IPS-NIHi11 (cell line): ENCODE measurements at places on chromosomes 7 and 10.

DNA sequence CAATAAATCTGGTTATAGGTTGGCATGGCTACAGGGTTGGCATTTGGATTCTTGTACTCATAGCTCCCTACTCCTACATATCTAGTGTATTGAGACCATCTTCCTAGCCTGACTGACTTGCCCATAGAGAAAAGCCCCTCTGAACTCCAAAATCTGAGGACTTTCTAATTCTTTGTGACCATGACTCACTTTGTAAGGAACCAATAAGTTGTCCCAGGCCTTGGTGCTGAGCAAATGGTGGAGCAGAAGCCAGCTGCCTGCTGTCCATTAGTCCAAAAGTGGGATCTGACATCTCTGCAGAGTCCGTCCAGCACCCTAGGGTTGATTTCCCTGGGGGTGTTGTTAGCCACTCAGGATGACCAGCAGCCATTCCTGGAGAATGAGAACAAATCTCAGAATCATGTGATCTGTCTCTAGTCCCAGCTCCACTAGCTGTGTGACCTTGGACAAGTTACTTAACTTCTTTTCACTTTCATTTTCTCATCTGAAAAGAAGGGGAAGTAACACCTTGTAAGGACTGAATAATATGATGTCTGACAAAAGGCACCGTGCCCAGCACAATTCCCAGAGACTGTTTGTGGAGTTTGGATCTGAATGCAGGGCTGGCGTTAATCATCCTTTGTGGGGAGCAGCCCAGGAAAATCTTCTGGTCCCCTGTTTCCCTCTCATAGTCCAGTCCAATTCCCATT, 44.1 kb downstream of the MTURN start:
- no peak for DNase-seq

- DNase-seq = no peak
These were observed 54.2 kb downstream of the LHFPL3 start for GRCh38 chr7:104382616-104383015.

- no peak for DNase-seq
These were observed 23.8 kb downstream of the C1QL3 start for GRCh38 chr10:16497911-16498310.

DNA sequence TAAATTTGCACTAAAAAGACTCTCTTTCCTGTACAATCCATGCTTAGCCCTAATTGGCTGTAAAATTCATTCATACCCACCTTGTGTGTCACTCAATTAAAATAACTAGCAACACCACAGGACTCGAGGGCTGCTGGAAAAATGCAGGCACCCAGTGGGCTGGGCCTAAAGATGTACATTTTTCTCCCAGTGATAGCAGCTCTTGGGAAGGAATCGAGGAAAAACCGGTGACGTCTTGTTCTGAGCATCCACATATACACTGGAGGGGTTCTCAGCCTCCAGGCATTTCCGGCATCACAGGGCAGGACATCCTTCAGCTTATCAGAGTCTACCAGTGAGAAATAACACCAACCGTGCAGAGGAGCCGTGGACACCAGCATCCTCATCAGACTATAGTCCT, 85.8 kb upstream of the PITRM1 start:
- DNase-seq = no peak

DNA sequence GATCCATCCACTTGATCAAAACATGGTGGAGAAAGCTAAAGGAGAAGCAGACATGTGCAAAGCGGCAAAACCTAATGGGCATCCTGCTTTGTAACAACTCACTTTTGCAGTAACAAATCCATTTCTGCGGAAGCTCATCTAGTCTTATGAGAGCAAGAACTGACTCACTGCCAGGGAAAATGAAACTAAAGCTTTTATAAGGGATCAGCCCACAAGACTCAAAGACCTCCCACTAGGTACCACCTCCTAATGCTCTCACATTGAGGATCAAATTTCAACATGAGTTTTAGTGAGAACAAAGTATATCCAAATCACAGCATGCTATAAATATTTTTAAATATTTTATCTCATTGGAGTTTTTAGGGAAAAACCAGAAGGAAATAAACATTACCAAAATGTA, 120.1 kb upstream of the GNAI1 start:
- peak; percentile 6 for DNase-seq

- no peak for DNase-seq
These were observed 72.2 kb downstream of the MCU start for GRCh38 chr10:72764151-72764550.

DNA sequence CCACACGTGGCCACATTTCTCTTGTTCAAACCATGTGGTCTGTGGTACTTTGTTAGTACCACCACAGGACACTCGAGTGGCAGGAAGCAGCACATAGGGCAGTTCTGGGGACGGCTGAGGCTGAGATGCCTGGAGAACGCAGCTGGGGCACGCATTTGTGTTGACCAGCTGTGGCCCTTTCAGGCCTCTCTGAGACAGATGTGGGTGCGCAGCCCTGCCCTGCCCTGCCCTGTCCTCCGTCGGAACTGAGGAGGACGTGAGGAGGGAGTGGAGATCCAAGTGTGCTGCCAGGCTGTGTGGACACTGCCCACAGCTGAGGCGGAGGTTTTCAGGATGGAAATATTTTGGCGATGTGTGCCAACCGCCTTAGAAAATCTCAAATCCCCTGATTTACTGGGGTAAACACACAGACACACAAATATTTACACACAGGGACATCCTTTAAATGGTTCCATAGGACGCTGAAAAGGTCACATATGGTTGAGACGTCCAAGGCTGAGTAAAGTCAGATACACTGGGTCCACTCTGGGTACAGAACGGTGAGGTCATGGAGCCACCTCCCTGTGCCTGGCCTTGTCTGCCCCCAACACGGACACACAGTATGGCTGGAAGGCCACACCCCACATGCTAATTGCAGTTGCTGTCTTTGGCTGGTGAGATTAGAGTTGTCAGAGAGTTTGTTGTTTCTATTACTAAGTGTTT, 14.8 kb downstream of the BHLHA15 start:
- no peak for DNase-seq

GRCh38 chr10:77163670-77164348, 473.8 kb downstream of the KCNMA1 start:
- DNase-seq = no peak

DNA sequence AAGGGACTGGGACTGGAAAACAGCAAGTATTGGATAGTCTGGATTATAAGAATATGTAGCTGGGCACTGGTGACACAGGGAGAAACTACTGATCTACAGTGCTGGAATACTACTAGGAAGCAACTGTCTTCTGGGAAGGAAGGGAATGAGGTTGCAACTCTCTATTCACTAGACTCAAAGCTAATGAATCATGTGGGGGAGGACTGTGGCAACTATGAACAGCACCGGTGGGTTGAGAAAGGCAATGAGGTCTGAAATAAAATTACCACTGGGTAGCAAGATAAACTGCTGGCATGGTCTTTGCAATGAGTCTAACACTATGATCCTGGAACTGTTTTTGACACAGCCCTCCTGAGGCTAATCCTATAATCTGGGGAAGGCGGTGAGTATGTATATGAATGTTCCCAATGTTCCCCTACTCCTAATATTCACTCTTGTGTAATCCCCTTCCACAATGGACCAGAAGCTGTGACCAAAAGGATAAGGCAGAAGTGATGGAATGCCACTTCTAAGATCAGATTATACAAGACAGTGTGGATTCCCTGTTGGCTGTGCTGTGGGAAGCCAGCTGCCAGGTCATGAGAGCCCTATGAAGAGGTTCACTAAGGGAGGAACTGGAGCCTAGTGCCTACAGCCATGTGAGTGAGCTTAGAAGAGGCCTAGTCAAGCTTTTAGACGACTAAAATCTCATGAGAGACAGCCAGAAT, 101.3 kb upstream of the DNAJB12 start:
- DNase-seq = no peak

GRCh38 chr7:136174477-136175125, 197.4 kb upstream of the MTPN start:
- no peak for DNase-seq

- DNase-seq = no peak
These were observed 3.7 kb downstream of the OGA start for GRCh38 chr10:101814466-101815071.

GRCh38 chr10:92662848-92663247, 26.9 kb upstream of the HHEX start:
- no peak for DNase-seq

DNA sequence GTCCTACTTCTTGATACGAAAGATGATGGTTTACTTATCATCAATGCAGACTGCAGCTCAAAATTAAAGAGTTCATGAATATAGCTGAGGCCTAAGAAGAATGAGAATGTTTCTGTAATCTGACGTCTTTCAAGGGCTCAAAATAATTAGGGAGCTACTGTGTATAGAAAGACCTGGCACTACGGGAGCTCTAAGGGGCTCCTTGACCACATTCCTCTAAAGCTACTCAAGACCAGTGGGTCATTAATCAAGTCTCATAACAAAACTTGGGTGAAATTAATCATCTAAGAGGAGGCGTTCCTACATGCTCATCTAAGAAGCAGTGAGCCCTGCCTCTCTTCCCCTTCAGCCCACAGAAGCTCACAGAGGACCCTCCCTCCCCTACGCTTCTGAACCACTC, 863.8 kb upstream of the AUTS2 start:
- DNase-seq = no peak

- no peak for DNase-seq
These were observed 614.7 kb downstream of the PTPRN2 start for GRCh38 chr7:157972914-157973313.

GRCh38 chr7:141221007-141221612, 147.2 kb downstream of the TMEM178B start:
- DNase-seq = peak; percentile 61

DNA sequence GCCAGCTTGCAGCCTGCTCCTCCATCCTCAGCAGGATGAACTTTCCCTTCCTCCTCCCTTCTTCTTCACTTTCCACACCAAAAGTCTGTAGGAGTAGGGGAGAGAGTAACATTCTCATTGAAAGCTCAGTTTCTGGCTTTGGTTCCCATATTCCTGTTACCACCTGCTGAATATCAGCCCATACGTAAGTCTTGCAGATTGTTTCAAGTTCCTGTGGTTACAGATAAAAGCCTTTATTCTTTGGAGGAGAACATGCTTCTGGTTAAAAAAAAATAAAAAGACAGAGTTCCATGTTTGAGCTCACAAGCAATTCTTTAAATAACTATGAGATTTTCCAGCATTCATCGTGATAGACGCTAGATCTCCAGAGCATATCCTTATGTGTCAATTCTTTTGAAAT, 637.3 kb downstream of the SUGCT start:
- DNase-seq = no peak

- DNase-seq = no peak
These were observed 9.7 kb downstream of the CHST3 start for GRCh38 chr10:71973777-71974488.

- DNase-seq = no peak
These were observed 44.0 kb upstream of the HPSE2 start for GRCh38 chr10:99279626-99280111.

DNA sequence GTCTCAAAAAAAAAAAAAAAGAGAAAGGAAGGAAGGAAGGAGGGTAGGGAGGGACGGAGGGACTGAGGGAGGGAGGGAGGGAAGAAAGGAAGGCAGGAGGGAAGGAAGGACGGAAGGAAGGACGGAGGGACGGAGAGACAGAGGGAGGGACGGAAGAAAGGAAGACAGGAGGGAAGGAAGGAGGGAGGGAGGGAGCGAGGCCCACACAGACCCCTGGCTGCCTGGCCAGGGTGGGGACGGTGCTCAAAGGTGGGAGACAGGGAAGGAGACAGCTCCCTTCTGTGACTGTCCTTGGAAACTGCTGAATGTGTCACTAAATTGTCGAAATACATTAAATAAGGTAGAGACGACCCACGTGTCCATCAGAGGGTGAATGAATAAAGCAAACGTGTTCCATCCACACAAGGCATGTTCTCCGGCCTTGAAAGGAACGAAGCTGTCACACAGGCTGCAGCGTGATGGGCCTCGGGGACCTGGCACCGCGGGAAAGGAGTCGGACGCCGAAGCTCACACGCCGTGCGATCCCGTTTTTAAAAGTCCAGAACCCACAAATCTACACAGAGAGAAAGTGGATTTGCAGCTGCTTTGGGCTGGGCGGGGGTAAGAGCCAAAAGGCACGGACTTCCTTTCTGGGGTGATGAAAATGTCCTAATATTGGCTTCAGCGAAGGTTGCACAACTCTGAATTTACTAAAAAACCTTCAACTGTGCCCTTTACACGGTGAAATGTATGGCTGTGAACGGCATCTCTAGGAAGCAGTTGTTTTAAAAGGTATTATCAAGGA, 23.3 kb downstream of the ADAP1 start:
- DNase-seq = no peak

GRCh38 chr7:158820656-158821055, 8.7 kb downstream of the ESYT2 start:
- no peak for DNase-seq

- DNase-seq = no peak
These were observed 5.4 kb upstream of the CEP41 start for GRCh38 chr7:130446259-130446658.

DNA sequence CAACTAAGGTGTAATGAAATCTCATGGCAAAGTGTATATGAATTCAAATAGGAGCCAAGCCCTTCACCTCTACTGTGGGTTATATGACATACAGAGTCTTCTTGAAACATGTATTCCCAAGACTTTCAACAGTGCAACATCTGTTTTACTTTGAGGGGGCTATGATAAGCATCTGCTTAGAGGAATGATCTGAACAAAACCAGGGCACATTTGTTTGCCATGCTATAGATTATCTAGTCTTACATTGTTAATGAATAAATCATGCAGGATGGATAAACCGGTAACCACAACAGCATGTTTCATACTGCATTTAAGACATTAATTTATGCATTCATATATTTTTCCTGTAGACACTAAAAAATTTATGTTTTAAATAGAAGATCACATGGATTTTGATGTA, 1021.9 kb downstream of the LRMDA start:
- DNase-seq = no peak

DNA sequence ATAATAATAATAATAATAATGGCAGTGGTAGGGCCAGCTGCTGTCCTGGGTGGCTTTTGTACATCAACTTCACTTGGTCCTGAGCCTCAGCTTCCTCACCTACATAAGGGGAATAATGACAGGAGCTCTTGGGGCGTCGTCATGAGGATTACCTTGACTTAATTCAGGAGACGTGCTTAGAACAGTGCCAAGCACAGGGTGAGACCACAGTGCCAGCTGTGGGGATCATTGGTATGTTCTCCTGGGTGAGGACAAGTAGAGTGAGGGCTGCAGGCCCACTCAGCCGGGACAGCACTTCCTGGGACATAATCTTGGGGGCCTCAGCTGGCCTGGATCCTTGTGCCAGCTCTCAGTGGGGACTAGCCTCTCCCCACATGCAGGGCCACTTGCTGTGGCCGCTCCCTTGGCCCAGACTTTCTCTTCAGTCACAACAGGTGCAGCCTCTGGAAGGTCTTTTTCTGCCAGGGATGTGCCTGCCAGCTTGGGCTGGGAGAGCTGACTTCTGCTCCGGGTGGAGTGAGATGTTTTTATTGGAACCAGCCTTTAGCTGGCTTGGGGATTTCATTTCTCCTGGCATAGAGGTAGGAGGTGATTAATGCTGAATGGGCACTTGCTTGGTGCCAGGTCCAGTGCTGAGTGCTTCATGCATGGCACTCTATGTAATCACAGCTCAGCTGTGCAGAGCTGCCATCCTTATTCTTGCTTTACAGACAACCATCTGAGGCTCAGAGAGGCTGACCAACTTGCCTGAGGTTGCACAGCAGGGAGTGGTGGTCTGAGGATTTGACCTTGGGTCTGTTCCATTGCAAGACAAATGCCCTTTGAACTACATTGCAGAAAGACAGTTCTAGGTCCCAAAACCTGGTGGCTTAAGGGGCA, 45.3 kb downstream of the TSPAN15 start:
- no peak for DNase-seq
